ENCODE measurements at places on chromosomes 4 and X.

- no peak for DNase-seq
- no peaks in the 10 kb centered on the region for H3K4me1 ChIP-seq
- H3K27me3 ChIP-seq = no peaks in the 10 kb centered on the region
- H3K36me3 ChIP-seq = no peaks in the 10 kb centered on the region
- H3K27ac ChIP-seq = no peak overlapping the region
These were observed 61.2 kb upstream of the AFAP1 start for GRCh38 chr4:8000721-8001491.

GRCh38 chrX:152821145-152821765, 9.3 kb downstream of the CETN2 start:
- no peaks in the 10 kb centered on the region for H3K27me3 ChIP-seq
- no peak overlapping the region for H3K4me3 ChIP-seq
- DNase-seq = no peak
- no peak overlapping the region for H3K27ac ChIP-seq
- H3K36me3 ChIP-seq = no peaks in the 10 kb centered on the region

DNA sequence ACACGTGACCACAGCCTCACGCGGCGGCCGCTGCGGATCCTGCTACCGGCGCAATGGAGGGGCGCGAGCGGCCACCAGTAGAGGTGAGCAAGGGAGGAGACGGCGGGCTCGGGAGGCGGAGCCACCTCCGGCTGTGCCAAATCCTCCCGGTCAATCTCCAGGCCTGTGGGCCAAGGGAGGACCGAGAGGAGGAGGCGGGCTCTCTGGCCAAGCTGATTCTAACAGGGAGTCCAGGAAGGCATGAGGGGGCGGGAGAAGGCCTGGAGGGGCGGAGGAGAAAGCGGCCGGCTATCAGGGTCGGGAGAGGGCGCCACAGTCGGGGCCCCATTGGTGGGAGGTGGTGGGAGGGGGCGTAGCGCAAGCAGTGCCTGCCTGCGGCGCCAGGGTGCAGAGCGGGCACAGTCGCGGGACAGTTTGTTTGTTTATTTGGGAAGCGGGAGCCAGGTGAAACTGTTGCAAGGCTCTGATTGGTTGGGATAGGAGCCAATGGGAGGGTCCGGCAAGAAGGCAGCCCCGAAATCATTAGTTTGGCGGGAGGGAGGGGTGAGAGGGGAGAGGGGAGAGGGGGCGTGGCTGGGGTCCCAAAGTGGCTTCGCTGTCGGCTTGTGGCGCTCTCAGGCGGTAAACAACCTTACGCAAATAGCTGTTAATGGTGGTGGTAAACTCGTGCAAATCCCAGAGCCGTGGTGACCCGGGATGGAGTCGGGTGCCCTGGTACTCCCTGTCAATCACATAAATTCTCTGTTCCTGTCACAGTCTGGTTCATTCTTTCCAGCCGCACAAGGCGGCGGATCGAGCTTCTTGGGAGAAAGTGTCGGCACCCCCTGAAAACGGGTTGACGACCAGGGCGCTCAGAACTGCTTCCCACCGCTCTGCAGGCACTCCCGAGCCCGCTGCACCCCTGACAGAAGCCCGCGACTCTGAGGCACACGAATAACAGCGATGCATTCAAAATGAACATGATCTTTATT, at the start of gene IRS4:
TSS of gene IRS4 (minus strand) at position 55 of the 971 bp plus-strand sequence.
- no peak within 1 kb of the TSS for H3K27ac ChIP-seq
- no peak within 1 kb of the TSS for H3K4me3 ChIP-seq
- no peaks in the 10 kb centered on the region for H3K36me3 ChIP-seq
- H3K27me3 ChIP-seq = peaks cover 13% of the 10 kb centered on the region

GRCh38 chr4:93346840-93347239, 481.7 kb upstream of the ATOH1 start:
- no peaks in the 10 kb centered on the region for H3K4me1 ChIP-seq
- H3K4me3 ChIP-seq = no peak overlapping the region

GRCh38 chr4:88419874-88420273, 37.0 kb upstream of the HERC5 start:
- H3K27ac ChIP-seq = no peak overlapping the region
- no peak for DNase-seq
- no peaks in the 10 kb centered on the region for H3K27me3 ChIP-seq
- no peak overlapping the region for H3K4me3 ChIP-seq
- H3K36me3 ChIP-seq = peaks cover 13% of the 10 kb centered on the region

- DNase-seq = no peak
- no peak overlapping the region for H3K4me3 ChIP-seq
- no peak overlapping the region for H3K27ac ChIP-seq
- H3K36me3 ChIP-seq = no peaks in the 10 kb centered on the region
- H3K4me1 ChIP-seq = no peaks in the 10 kb centered on the region
These were observed 413.4 kb downstream of the PACRGL start for GRCh38 chr4:21113496-21114223.

GRCh38 chrX:106159861-106160282, 8.2 kb upstream of the PWWP3B start:
- H3K27me3 ChIP-seq = no peaks in the 10 kb centered on the region
- H3K4me1 ChIP-seq = no peaks in the 10 kb centered on the region
- no peak for DNase-seq

GRCh38 chr4:173698557-173699262, 168.7 kb upstream of the HAND2 start:
- H3K4me3 ChIP-seq = no peak overlapping the region
- DNase-seq = no peak
- H3K27me3 ChIP-seq = no peaks in the 10 kb centered on the region
- no peak overlapping the region for H3K27ac ChIP-seq
- H3K36me3 ChIP-seq = no peaks in the 10 kb centered on the region
- no peaks in the 10 kb centered on the region for H3K4me1 ChIP-seq

Data from CD4-positive, alpha-beta T cell (primary cell).